ENCODE measurements at places on chromosomes 7 and 10.

DNA sequence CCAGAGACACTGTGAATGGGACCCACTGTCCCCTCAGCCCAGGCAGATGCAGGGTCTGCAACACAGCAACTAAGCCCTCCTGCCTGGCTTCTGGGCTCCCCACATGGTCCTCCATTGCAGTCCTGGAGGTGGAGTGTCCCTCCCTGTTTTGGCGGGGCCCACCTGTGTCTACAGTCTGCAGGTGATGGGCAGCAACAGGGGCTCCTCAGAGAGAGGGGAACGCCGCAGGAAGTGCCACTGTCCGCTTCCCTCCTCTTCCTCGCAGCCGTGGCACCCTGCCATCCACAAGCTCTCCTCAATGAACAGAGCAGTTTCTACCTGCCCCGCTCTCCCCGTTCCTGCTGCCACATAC lies 9.3 kb downstream of the CAMK2G start:
- DNase-seq: no peak

- DNase-seq: no peak
Observed at GRCh38 chr10:128084364-128084763, 41.9 kb downstream of the MKI67 start.

- no peak for DNase-seq
Observed at GRCh38 chr10:132106431-132106830, 40.7 kb downstream of the JAKMIP3 start.

DNA sequence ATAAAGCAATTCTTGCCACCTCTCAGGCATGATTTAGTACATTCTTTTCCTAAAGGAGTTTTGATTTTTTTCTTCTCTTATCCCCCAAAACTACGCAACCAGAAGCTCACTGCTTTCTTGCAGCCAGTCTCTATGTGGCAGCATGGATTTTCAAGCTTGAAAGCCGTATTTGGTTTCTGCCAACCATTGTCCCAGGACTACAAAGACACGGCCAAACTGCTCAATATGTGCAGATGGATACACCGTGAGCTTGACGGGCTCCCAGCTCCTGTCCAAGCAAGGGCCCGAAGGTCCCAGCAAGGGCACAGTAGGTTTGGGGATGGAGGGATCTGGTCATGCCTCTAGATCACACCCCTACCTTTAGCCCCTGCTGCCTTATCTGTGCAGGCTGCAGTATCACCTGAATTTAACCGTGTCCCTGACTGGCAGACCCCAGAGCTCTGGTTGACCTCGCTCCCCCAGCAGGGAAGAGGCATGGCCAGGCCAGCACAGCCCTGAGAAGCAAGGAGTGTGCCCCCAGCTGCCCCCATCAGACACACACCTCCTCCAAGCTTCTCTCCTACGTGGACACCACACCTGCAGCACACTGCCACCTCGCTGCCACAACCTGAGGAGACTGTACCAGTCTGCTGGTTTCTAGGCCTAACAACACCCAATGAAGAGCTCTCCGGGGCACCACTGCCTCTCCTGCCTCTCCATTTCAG lies 86.8 kb downstream of the COBL start:
- no peak for DNase-seq

DNA sequence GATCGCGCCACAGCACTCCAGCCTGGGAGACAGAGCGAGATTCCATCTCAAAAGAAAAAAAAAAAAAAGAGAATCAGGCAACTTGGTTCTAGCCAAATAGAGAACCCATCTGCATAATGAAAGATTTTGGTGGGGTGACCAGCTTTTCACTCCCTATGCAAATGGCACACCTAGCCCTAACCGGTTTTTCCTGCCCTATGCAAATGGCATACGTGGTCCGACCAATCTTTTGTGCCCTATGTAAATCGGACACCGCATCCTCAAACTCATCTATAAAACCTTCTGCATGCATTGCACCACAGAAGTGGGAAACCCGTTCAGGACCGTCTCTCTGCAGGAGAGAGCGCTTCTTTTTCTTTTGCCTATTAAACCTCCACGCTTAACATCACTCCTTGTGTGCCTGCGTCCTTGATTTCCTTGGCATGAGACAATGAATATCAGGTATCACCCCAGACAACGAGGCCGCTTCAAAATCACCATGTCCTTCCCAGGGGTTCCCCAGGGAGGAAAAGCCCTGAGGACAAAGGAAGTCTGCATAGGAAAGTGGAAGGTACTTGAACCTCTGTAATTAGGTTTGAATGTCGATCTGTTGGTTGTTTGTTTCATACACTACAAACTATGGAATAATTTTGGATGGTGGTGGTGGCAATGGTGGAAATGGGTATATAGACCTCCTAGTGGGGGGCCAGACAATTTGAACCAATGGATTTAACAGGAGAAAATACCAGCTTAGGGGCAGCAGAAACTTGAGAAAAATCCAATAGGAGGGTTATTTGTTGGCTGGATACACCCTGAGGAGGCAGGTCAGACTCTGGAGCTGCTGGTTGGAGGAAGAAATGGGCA lies 396.2 kb downstream of the TYW1 start:
- DNase-seq: no peak

- no peak for DNase-seq
Observed at GRCh38 chr10:45460235-45460878, 86.3 kb downstream of the ALOX5 start.

- no peak for DNase-seq
Observed at GRCh38 chr10:102231357-102232318, 5.5 kb downstream of the ELOVL3 start.

DNA sequence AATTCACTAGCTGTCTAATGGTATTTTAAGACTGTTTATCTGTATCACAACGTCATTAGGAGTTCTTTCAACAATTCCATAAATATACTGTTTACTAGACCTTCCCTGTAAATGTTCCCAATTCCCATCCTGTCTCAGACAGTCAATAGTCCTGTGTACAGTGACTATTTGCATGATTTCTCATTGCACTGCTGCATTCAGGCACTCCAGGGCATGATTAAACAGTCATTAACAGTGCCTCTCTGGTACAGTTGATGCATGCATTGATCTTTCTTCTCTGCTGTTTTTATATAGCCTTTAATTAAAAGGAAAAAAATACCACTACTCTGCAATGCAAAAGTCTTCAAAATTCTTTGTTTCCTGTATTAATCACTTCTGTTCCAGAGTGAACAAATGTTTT lies 51.5 kb upstream of the MTURN start:
- DNase-seq: no peak

DNA sequence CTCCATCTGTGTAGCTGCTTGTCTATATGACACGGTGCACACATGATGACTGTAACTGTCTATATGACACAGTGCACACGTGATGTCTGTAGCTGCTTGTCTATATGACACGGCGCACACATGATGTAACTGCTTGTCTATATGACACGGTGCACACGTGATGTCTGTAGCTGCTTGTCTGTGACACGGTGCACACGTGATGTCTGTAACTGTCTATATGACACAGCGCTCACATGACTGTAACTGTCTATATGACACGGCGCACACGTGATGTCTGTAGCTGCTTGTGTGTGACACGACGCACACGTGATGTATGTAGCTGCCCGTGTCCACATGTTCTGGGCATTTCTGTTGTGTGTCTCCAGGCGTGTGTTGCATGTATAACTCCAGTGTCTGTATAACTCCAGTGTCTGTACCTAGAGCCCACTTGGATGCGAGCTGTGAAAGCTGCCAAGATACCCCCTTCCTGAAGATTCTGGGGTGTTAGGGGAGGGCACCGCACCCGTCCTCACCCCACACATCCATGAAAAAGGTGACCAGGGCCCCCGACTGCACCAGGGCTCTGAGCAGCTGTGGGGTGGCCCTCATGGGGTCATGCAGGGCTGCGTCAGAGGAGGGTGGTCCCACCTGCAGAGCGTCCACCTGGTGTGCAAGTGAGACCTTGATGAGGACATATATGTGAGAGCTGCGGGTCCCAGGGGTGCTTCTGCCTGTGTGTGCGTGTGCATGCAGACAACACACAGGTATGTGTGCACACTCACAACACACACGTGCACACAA lies 137.9 kb downstream of the ELFN1 start:
- no peak for DNase-seq

- DNase-seq: no peak
Observed at GRCh38 chr7:101614939-101615302, 14.2 kb downstream of the MYL10 start.

GRCh38 chr10:85848756-85849155 lies 517.8 kb downstream of the GRID1 start:
- DNase-seq: no peak
